Central memory CD4-positive, alpha-beta T cell (primary cell): ENCODE measurements at places on chromosomes 3 and 15.

DNA sequence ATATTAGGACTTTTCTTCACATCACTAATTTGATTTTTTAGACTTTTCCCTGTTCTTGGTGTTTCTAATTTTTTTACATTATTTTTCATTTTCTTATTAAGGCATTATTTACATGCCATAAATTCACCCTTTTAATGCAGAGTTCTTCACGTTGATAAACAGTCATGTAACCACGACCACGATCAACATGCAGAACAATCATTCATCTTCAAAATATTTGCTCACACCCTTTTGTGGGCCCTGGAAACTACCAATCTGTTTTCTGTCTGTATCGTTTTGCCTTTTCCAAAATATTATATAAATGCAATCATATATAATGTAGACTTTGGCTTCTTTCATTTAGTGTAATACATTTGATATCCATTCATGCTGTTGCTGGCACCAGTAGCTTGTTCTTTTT, 48.7 kb downstream of the ARRDC4 start:
- no peak for DNase-seq

- DNase-seq = no peak
Measured at GRCh38 chr3:113354307-113354706, 87.0 kb downstream of the CFAP44 start.

GRCh38 chr3:192079098-192079497, 618.1 kb downstream of the PYDC2 start:
- no peak for DNase-seq

- DNase-seq = no peak
Measured at GRCh38 chr15:100612539-100612938, 10.2 kb downstream of the ASB7 start.

DNA sequence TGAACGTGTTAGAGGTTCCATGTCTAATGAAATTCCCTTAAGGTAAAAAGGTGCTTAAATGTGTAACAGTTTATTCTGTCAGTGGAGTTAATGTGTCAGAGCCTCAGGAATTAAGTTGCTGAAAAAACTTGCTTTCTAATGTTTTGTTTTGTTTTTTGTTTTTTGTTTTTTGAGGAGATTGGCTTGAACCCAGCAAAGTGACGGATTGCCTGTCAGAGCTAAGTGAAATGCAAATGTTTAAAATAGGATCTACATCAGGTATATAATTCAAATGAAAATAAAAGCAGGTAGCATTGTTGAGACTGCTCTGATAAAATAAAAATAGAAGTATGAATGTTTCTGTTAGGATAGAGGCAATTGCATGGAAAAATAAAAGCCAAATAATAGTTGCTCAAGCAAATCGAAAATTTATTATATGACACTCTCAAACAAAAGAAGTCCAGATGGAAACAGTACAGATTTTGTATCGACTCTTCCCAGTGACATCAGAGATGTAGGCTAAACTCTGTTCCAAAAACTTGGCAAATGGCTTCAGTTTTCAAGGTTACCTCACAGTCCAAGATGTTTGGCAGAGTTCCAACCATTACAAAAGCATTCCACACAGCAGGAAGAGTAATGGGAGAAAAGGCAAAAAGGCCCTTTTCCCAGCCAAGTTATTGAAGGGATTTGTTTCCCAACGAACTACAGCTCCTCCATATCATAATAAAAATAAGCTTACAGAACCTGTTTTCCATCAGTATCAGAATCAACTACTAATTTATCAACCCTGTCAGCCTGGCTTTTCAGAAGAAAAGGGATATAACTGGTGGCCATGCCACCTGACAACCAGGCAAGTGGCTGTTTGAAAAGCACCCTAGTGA, 291.0 kb downstream of the TBL1XR1 start:
- no peak for DNase-seq

DNA sequence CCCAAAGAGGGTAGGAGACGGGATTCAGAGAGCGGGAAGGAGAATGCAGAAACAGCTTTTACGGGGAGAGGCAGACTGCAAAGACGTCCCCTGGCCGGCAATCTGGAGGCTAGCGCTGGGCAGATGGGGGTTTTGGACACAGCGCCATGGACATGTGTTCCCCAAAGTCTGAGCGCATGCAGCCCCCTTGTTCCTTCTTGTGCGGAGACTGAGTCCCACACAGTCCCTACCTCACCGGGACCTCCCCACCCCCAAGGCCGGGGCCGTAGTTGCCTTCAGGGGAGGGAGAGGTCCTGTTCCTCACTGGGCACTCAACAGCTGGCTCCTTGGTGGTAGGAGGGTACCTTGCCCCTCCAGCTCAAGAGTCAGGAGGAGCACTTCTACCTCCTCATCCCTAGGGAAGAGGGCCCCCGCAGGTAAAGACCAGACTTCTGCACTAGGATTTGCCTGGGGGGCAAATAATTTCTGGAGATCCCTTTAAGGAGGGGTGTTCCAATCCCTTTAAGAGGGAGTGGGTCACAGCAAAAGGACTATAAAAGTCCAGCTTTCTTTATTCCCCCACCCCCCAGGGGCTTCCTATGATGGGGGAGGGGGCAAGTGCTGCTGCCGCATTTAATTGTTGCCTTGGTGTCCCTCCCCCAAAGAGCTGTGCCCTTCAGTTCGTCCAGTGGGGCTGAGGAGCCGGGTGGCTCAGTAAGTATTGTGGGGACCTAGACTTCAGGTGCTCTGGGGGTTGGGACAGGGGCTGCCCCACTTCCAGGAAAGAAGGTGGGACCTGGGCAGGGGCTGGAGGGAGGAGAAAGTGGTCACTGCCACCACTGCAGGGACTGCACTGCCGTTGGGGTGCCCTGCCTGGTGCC, 3.6 kb upstream of the BAHD1 start:
- DNase-seq = no peak

DNA sequence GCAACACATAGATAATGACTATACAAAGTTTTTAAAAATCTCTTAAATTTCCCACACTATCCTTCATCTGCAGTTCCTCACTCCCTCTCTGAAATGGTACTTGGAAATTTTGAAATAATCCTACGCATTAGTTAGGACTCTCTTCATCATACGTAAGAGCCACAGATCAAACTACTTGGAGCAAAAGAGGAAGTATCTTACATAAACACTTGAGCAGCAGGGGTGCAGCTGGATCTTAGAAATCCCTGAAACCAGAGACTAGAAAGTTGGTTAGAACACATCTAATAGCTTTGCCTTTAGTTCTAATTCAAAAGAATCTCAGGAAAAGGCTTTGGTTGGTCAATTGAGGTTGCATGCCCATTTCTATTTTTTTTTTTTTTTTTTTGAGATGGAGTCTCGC, 38.8 kb upstream of the ZNF445 start:
- DNase-seq = no peak

DNA sequence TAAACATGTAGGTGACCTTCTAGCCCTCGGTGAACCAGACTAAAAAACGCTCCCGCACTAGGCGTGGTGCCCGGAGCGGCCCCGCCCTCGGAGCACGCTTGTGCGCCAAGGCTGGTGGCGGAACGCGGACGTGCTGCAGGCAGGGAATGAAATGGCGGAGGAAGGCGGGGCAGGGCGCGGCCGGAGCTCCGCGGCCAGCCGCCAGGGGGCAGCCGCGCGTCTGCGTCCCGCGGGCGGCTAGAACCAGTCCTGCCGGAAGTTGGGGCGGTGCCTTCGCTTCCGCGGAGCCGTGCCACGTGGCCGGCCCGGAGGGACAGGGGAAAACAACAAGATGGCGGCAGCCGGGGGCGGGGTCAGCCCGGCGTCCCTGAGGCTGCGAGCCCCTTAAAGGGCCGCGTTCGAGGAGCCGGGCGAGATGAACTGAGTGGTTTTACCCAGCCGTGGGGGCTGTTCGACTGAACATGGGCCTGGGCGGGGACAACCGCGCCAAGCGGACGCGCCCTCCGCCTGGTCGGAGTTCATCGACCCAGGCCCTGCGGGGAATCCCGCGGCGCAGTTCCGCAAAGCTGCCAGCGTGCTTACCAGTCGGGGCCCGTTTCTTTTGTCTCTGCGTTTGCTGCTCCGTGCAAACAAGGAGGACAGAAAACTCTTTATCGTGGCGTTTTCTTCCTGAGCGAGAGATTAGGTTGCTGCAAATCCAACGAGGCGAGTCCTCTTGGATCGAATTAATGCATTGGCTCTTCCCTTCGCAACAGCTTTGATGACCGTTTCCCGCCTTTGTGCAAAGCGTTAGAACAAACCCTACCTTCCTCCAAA, 90.9 kb upstream of the CHD2 start:
- DNase-seq = peak; percentile 99

DNA sequence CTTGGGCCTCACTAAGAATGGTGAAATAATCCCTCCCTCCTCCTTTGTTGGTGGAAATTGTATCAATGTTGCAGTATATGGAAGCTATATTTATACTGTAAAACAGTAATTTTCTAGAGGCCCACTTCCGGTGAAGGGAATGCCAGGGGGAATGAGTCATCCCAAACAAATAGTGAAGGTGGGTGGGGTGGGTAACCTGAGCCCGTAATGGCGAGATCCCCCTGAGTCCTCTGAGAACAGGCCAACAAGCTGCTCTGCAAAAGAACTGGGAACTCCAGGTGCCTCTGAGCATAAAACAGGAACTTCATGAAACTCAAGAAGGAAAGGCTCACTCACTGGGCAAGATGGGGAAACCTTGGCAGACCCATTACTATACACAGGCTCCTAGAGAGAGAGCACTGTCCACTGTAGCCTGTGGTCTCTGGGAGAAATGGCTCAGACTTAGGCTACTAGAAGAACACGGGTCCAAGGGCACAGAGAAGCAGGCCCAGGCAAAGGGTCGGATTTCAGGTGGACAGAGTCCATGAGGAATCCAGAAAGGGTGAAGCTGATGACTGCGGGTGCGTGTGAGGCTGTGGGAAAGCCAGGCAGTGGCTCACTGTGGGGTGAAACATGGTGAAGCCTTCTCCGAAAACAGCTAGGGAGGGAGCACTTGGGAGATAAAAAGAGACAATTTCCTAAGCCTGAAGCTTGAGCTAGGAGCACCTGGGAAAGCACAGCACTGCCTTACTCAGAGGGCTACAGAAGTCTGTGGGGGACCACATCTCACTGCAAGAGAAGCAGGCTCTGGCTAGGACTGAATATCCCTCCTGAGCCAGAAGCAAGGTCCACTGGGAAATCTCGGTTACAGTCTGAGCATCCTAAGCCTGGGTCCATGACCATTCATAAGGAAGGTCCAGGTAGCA, 19.8 kb downstream of the LARP6 start:
- DNase-seq = no peak

DNA sequence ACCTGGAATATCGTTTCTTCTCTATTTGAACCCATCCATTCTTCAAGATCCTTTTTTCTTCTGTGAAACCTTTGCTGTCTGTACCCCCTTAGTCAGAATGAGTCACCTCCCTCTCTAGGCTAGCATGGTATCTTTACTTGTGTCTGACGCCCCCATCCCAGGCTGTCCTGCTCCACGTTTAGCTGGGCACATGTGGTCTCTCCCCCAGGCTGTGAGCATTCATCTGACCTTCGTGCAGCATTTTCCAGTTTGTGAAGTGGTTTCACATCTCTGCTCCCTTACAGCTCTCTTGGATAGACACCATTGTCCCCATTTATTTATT, 14.3 kb upstream of the TLE3 start:
- DNase-seq = no peak

- no peak for DNase-seq
Measured at GRCh38 chr3:22106213-22106896, 355.3 kb upstream of the ZNF385D start.

- DNase-seq = no peak
Measured at GRCh38 chr3:62378311-62378789, 5.0 kb upstream of the FEZF2 start.

DNA sequence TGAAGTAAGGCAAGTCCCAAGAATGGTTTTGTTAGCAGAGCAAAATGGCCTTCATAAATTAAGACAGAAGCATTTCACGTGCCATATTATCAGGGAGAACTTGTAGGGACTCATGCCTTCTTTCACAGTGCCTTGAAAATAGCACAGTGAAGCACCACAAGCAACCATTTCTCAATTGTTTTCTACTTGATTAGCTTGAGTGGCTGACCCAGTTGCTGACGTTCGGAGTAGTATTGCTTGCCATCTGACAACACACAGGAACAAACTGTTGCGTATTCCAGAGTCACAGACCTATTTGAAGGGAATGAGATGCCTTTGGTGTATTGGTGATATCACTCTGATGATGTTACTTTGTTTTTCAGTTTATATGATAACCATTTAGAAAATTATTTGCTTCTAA, 3.0 kb upstream of the C3orf52 start:
- DNase-seq = no peak

DNA sequence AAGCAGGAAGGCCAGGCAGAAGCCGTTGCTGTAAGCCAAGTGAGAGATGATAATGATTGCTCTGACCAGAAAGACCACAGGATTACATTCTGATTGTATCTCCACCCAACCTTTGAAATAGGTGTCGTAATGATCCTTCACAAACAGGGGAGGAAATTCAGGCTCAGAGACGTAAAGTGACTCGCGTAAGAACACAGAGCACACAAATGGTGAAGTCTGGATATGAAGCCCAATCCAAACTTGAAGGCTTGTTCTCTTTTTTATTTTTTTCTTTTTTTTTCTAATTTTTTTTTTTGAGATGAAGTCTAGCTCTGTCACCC, 25.3 kb upstream of the PIAS1 start:
- DNase-seq = no peak

DNA sequence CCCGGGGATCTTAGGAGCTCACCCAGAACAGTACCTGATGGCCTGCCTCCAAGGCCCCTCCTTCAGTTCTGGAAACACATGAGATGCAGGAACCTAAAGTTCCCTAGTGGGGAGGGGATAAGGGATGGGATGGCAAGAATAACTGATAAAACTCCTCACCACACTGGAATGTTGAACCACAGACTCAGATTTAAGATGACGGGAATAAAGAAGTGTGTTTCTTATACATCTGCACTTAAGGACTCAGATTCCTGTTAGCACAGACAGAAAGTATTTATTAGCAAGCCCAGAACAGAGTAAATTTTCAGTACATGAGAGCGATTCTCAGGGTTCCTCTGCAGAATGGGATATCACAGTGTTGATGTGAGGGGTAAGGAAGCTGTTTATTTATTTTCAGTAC, 245.2 kb downstream of the TLE3 start:
- no peak for DNase-seq

DNA sequence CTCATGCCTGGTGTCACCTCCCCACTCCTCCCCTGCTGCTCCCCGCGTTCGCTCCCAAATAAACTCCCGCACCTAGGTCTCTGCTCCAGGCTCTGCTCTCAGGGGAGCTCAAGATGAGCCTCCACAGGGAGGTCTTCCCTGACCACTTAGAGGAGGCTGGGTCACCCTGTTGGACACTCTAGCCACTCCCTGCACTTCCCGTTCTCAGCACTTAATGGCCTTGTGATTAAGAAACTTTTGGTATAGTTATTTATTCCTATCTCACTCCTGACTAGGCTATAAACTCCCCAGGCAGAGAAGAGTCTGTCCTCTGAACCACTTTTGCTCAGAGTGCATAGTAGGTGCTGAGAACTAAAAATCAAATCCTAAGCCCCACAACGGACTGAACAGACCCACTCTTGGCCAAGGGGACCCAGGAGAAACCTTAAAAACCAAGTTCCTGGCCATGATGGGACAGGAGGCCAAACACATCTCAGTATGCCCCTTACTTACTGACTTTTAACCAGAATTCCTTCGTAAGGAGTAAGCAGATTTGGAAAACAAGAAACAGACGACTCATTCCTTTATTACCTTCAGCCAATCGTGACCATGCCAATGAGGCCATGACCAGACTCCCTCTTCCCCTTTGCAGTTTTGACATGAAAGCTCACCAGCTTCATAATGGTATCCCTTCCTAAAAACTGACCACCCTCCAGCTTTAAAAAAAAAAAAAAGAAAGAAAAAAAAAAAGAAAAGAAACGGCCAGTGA, 69.0 kb upstream of the HRH1 start:
- no peak for DNase-seq
